ENCODE measurements at places on chromosomes 6 and 20.

DNA sequence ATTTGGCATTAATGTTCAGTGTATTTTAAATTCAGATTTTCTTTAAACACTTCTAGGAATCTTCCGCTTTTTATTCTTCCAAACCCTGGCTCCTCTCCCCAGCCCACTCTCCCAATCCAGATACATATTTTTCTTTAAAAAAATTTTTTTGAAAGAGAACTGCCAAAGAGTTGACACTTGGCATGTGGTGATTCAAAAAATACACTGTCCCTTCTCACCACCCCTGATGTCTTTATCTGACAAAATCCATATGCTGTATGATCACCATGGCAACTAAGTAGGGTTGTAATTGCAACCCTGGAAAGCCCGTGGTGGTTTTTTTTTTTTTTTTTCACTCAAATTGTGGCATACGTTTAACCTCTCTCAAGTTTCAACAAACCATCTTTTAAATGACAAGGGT lies 355.8 kb upstream of the SASH1 start:
- H3K4me1 ChIP-seq = no peaks in the 10 kb centered on the region
- peaks cover 26% of the 10 kb centered on the region for H3K27me3 ChIP-seq
- no peak overlapping the region for H3K4me3 ChIP-seq

DNA sequence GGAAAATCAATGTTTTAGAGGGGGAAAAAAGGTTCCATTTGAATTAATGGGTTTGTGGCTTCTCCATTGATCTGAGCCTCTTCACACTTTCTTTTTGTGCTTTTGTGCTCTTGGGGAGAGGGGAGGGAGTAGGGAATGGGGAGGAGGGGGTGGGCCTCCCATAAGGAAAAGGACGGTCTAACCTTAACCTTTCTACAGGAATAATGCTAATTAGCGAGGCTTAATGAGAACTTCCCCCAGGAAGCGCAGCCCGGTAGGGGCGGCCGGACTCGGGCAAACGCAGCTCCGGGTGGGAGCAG lies 103.0 kb downstream of the NOL4L start:
- peak overlapping the region; percentile 84 for H3K27ac ChIP-seq
- no peaks in the 10 kb centered on the region for H3K4me1 ChIP-seq
- H3K36me3 ChIP-seq = no peaks in the 10 kb centered on the region
- H3K4me3 ChIP-seq = peak overlapping the region; percentile 86
- DNase-seq = peak; percentile 53

- peak overlapping the region; percentile 54 for H3K27ac ChIP-seq
- H3K4me1 ChIP-seq = peaks cover 4% of the 10 kb centered on the region
- DNase-seq = no peak
Observed at GRCh38 chr6:153568628-153569027, 437.5 kb upstream of the RGS17 start.

DNA sequence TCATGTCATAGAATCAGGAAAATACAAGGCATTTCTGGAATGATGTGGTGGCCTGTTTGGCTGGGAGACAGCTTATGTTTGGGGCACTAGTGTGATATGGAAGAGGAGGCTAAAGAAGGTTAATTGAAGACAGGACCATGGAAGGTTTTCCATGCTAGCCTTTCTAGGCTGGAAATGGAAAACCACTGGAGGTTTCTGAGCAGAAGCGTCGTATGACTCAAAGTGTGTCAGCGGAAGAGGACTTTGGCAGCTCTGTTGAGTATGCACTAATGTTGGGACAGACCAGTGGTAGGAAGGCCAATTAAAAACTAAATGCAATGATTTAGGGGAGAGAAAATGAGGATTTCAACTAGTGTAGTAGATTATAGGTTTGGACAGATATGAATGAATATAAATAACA lies 413.1 kb downstream of the PLCB1 start:
- no peak for DNase-seq
- H3K4me3 ChIP-seq = no peak overlapping the region
- H3K27me3 ChIP-seq = no peaks in the 10 kb centered on the region
- H3K4me1 ChIP-seq = peaks cover 9% of the 10 kb centered on the region
- H3K36me3 ChIP-seq = no peaks in the 10 kb centered on the region
- H3K27ac ChIP-seq = peak overlapping the region; percentile 33

DNA sequence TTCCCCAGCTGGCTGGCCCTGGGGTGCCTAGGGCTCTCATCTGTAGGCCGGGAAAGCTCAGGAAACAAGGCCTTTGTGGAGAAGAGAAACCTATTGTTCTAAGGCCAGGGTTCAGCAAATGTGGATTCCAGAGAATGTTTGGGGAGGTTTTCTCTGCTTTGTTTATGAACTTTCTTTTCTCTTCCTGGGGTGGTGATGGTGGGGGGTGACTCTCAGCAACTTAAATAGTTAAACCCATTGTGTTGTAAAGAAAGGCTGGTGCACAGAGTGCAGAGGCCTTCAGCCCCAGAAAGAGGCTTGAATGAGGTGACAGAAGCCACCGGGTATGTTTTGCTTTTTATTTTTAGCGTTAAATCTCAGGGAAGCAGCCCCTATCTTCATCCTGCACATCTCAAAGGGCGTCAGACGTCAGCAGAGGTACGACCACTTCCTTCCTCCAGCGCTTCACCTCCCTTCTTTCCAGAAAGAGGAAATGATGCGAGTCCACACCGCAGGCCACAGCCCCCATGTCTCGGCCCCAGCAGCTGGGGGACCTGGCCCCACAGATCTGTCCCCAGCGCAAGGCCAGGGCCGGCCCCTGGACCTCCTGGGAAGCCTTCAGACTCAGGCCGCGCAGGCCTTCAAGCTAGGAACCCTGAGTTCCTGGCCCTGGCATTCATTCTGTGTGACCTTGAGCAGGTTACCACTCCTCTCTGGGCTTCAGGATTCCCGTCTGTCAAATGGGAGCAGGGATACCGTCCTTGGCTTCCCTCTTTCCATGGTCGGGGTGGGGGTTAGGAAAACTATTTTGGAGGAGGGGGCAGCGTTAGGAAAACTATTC lies 605 bp upstream of the PPP1R16B start:
- peaks cover 32% of the 10 kb centered on the region for H3K27me3 ChIP-seq
- no peaks in the 10 kb centered on the region for H3K36me3 ChIP-seq
- H3K4me3 ChIP-seq = peak overlapping the region; percentile 56

- no peak overlapping the region for H3K27ac ChIP-seq
- H3K4me1 ChIP-seq = no peaks in the 10 kb centered on the region
- H3K27me3 ChIP-seq = no peaks in the 10 kb centered on the region
- no peak for DNase-seq
- H3K4me3 ChIP-seq = no peak overlapping the region
- no peaks in the 10 kb centered on the region for H3K36me3 ChIP-seq
Observed at GRCh38 chr20:10359621-10360040, 74.4 kb downstream of the MKKS start.

DNA sequence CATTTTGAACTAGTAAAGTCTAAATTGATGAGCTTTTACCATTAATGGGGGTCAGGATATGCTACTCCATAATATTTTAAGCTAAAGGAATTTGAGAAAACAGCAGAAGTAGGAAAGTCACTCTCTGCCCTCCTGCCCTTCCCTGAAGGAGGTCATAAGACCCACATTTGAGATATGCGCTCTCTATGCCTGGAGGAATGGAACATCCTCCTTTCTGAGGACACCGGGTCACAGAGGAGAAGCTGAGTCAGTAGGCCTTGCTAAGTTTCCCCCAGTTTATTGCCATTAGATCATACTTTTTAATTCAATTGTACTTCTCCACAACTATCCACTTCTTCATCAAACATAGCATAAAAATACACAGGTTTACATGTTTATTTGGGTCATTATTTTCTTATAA lies 40.3 kb downstream of the AKAP7 start:
- H3K27me3 ChIP-seq = 0 out of 2 replicates have a peak, but pooled peaks cover 4% of the 10 kb centered on the region
- H3K36me3 ChIP-seq = no peaks in the 10 kb centered on the region
- H3K4me3 ChIP-seq = no peak overlapping the region
- H3K27ac ChIP-seq = no peak overlapping the region
- no peaks in the 10 kb centered on the region for H3K4me1 ChIP-seq

DNA sequence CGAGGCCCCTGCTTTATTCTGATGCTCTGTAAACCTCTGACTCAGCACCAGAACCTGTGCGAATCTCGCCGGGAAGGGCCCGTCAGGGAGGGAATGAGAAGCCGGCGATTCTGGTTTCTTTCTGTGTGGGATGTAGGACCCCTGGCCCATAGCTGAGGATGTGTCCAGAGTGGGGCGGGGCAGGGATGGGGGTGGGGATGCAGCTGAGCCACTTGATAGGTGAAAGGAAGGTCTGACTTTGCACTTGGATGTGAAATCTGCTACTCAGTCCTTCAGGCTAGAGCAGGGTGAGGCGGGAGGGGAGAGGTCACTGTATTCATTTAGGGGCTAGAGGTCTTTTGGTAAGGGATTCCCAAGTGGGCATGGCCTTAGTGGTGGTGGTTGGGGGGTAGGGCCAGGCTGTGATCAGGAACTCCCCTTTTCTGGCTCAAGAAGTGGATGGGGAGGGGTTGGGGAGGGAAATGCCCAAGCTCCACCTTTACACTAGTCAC lies 2.3 kb downstream of the TOX2 start:
- no peak for DNase-seq
- no peaks in the 10 kb centered on the region for H3K27me3 ChIP-seq
- no peak overlapping the region for H3K4me3 ChIP-seq
- no peaks in the 10 kb centered on the region for H3K4me1 ChIP-seq
- H3K36me3 ChIP-seq = no peaks in the 10 kb centered on the region

DNA sequence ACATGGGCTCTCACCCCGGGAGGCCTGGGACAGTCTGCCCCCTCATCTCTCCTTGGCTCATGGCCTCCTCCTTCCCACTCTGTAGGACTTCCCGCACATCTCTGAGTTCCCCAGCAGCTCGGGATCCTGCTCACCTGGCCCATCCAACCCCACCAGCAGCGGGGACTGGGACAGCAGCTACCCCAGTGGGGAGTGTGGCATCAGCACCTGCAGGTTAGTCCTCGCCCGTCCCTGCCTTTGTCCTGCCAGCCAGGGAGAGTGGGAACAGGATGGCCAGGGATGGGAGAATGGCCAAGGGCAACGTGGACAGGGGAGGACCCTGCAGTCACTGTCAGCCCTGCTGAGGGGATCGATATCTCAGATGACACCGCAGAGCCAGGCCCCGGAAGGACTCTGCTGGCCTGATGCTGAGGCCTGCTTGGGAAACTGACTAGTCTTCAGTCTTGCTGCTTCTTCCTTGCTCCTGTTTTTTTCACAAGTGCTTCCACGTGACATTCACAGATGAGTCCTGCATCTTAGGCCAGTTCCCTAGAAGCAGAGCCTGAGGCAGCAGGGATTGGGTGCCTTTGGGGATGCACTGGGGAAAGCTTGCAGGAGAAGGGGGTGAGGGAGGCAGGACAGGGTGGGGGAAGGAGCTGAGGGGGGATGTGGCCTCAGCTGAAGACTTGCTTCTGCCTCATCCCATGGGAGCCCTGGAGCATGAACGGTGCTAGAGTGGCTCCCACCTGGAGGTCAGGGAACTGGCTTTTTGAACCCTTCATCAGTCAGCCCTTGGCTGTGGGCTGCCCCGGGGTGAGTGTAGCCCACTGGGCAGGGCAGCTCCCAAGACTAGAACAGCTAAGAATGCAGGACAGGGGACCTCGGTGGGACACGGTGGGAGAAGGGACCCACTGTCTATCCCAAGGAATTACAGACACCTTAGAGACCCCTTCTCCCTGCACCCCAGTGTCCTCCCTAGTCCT lies 120.1 kb downstream of the JPH2 start:
- no peaks in the 10 kb centered on the region for H3K27me3 ChIP-seq
- H3K4me3 ChIP-seq = no peak overlapping the region
- peaks cover 3% of the 10 kb centered on the region for H3K4me1 ChIP-seq
- H3K36me3 ChIP-seq = no peaks in the 10 kb centered on the region
- H3K27ac ChIP-seq = no peak overlapping the region
- peak; percentile 48 for DNase-seq

DNA sequence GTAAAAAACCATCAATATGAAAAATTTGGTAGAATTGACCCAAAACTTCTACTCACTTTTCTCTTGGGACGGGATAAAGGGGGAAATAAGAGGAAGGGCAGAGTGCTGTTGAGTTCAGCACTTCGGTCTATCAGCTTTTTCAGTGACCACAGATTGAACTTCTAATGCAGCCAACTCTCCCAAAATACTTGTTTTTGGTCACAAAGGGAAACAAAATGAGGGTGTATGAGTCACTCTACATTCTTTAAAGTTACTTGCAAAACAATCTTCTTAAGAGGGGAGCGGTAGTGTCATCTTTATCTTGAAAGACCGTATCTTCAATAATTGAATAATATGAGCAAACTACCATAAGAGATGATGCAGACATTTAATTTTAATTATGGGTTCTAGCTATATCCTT lies 661.3 kb downstream of the CD109 start:
- DNase-seq = no peak
- H3K4me1 ChIP-seq = no peaks in the 10 kb centered on the region
- no peaks in the 10 kb centered on the region for H3K36me3 ChIP-seq
- no peak overlapping the region for H3K4me3 ChIP-seq
- no peak overlapping the region for H3K27ac ChIP-seq
- H3K27me3 ChIP-seq = no peaks in the 10 kb centered on the region

GRCh38 chr20:26208296-26209091 lies 511.8 kb upstream of the ZNF337 start:
- no peak overlapping the region for H3K27ac ChIP-seq
- no peaks in the 10 kb centered on the region for H3K4me1 ChIP-seq
- DNase-seq = peak; percentile 53
- H3K27me3 ChIP-seq = peaks cover 11% of the 10 kb centered on the region

GRCh38 chr6:84836366-84836765 lies 72.0 kb upstream of the TBX18 start:
- H3K4me3 ChIP-seq = no peak overlapping the region
- H3K27me3 ChIP-seq = no peaks in the 10 kb centered on the region
- H3K36me3 ChIP-seq = no peaks in the 10 kb centered on the region
- no peak overlapping the region for H3K27ac ChIP-seq
- H3K4me1 ChIP-seq = no peaks in the 10 kb centered on the region

DNA sequence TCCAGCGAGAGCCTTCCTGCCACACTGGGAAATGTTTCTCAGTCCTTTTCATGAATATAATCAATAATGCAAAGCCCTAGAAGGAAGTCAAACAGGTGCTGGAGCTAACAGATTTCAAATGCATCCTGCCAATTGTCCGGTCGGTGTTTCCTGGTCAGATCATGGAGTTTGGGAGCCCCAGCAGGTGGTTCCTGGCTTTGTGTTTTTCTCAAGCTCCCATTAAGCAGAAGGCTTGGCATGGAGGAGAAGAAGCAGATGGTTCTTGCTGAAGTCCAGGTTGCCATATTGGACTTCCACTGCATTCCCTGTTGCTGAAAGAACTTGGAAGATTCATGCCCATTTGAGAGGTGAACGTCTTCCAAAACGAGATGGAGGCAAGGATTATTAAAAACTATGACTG lies 68.6 kb downstream of the GFOD1 start:
- no peaks in the 10 kb centered on the region for H3K36me3 ChIP-seq
- no peak overlapping the region for H3K27ac ChIP-seq
- no peaks in the 10 kb centered on the region for H3K27me3 ChIP-seq
- H3K4me1 ChIP-seq = peaks cover 11% of the 10 kb centered on the region
- no peak for DNase-seq

GRCh38 chr6:74689601-74690000 lies 516.3 kb downstream of the COL12A1 start:
- H3K36me3 ChIP-seq = no peaks in the 10 kb centered on the region
- no peak for DNase-seq

- no peak overlapping the region for H3K27ac ChIP-seq
- no peaks in the 10 kb centered on the region for H3K27me3 ChIP-seq
- H3K4me3 ChIP-seq = no peak overlapping the region
- DNase-seq = no peak
Observed at GRCh38 chr6:64040113-64040512, 404.5 kb downstream of the PHF3 start.

- H3K36me3 ChIP-seq = no peaks in the 10 kb centered on the region
- H3K27me3 ChIP-seq = no peaks in the 10 kb centered on the region
- H3K27ac ChIP-seq = no peak overlapping the region
Observed at GRCh38 chr6:44630125-44631028, 242.9 kb downstream of the CDC5L start.

GRCh38 chr20:37745553-37745952 lies 51.7 kb downstream of the CTNNBL1 start:
- H3K27ac ChIP-seq = no peak overlapping the region
- H3K36me3 ChIP-seq = peaks cover 17% of the 10 kb centered on the region
- H3K4me1 ChIP-seq = peaks cover 3% of the 10 kb centered on the region
- H3K27me3 ChIP-seq = no peaks in the 10 kb centered on the region
- DNase-seq = no peak

GRCh38 chr6:159633196-159633595 lies 59.8 kb downstream of the SOD2 start:
- H3K27ac ChIP-seq = no peak overlapping the region
- H3K4me3 ChIP-seq = no peak overlapping the region
- peak; percentile 47 for DNase-seq
